ENCODE measurements at places on chromosomes 16 and 17.

DNA sequence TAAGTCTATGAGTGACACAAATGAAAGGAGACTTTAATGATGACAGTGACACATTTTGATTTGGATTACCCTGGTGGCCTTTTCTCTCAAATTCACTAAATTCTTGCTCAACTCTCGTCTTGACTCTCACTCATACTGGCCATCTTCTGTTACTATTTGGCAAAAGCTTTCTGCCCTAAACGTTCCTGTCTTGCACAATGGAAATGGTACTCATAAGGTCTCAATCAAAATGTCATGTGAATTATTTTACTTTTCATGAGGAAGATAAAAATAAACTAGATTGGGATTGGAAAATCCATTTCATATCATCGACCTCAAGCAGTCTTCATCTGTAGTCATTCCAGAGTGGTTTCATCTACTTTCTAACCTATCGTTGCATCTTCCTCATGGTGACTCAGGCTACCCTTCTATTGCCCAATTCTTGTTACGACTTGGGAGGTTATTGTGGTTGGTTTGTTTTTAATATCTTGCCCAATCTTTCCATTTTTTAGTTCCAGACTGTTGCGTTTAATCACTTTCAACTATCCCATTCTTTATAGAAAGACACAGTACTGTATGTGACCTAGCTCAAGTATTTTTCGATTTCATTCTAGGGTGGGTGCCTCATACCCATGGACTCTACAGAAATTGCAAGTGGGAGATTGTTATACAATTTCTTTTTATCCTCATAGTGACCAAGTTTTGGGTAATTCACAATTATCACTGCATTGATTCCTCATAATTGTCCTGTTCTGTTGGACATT, 317.2 kb upstream of the KCNJ16 start:
- H3K27me3 ChIP-seq = no peaks in the 10 kb centered on the region
- H3K27ac ChIP-seq = no peak overlapping the region
- H3K4me1 ChIP-seq = no peaks in the 10 kb centered on the region
- peak; percentile 86 for DNase-seq

DNA sequence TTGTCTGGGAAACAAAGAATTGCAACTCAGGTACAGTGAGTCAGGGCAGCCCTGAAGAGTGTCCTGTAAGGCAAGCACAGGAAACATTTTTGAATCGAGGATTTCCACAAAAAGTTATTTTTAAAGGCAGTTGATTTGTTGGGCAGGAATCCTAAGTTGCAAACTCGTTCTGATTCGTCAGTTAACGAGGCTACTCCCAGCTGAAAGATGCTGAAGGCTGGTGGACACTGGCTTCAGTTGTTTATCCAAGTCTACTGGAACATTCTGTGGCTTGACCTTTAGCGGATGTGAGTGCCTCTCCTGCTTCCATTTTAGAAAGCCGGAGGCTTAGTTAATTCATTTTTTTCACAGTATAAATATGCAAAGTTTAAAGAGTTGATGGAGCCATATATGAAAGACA, 84.2 kb downstream of the KCNJ12 start:
- peak; percentile 59 for DNase-seq
- peaks cover 20% of the 10 kb centered on the region for H3K4me1 ChIP-seq
- H3K27me3 ChIP-seq = no peaks in the 10 kb centered on the region
- no peaks in the 10 kb centered on the region for H3K36me3 ChIP-seq

DNA sequence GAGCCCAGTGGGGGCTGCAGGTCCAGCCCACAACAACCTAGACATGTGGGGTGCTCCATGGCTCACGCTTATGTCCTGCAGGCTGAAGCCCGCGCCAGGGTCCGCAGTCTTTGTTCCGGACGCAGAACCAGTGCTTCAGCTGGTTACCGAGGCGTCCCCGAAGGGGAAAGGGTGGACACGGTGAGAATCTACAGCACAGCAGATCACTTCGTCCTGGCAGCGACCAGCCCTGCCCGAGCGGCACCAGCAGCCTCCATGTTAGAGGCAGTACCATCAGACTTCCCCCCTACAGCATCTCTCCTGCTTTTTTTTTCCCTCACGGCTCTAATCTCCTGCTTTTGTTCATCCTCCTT, 1736.4 kb downstream of the TP53TG3F start:
- H3K27ac ChIP-seq = no peak overlapping the region
- no peaks in the 10 kb centered on the region for H3K36me3 ChIP-seq
- H3K4me1 ChIP-seq = no peaks in the 10 kb centered on the region
- DNase-seq = no peak
- no peaks in the 10 kb centered on the region for H3K27me3 ChIP-seq
- no peak overlapping the region for H3K4me3 ChIP-seq

DNA sequence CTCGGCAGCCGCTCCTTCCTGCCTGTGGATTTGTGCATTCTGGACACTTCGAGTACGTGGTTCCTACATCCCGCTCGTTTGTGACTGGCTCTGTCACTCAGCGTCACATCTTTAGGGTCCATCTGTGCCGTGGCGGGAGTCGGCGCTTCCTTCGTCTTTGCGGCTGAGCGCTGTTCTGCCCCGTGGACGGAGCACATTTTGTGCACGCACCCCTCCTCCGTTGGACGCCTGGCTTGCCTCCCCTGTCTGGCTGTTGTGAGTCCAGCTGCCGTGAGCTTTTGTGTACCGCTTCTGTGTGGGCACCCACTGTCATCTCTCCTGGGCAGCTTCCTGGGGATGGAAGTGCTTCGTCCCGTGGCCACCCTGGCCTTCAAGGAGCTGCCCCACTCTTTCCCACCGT, 6.4 kb downstream of the ZNF469 start:
- no peak overlapping the region for H3K27ac ChIP-seq
- no peak overlapping the region for H3K4me3 ChIP-seq
- no peak for DNase-seq
- H3K36me3 ChIP-seq = no peaks in the 10 kb centered on the region
- H3K27me3 ChIP-seq = peaks cover 92% of the 10 kb centered on the region

GRCh38 chr17:34616148-34616547, 36.8 kb downstream of the TMEM132E start:
- H3K27ac ChIP-seq = no peak overlapping the region
- H3K36me3 ChIP-seq = no peaks in the 10 kb centered on the region
- peaks cover 24% of the 10 kb centered on the region for H3K4me1 ChIP-seq

DNA sequence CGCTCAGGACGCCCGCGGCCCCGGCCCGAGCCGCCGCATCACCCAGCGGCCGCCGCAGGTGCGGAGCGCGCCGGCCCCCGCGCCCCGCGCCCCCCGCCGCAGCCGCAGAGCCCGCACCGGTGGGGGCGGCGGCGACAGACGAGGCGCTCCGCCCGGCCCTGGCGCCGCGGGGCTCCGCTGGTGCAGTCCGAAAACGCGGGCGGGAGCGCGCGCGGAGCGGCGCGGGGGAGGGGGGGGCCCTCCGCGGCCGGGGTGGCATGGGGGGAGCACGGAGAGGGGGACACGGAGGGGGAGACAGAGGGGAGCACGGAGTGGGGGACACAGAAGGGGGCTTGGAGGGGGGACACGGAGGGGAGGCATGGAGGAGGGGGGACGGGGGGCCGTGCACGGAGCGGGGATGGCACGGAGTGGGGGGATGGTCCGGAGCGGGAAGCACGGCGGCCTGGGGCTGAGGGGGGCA, at the start of gene AATK:
Gene AATK, minus strand, starts transcription at position 189 of the 460 bp plus-strand sequence. CDS start 229 bp downstream, outside the sequence.
- H3K4me1 ChIP-seq = peaks cover 10% of the 10 kb centered on the region
- H3K4me3 ChIP-seq = peak within 1 kb of the TSS; percentile 32

- no peak overlapping the region for H3K4me3 ChIP-seq
- no peak for DNase-seq
- no peaks in the 10 kb centered on the region for H3K27me3 ChIP-seq
- H3K4me1 ChIP-seq = no peaks in the 10 kb centered on the region
Measured at GRCh38 chr17:47686276-47686635, 7.7 kb upstream of the TBKBP1 start.

DNA sequence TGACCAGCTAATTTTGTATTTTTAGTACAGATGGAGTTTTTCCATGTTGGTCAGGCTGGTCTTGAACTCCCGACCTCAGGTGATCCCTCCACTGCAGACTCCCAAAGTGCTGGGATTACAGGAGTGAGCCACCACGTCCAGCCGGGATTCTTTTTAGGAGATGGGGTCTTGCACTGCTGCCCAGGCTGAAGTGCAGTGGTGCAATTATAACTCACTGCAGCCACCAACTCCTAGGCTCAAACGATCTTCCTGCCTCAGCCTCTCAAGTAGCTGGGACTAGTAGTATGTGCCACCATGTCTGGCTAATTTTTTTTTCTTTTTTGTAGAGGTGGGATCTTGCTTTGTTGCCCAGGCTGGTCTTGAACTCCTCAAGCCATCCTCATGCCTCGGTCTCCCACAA, 56.4 kb upstream of the MGAT5B start:
- no peak overlapping the region for H3K4me3 ChIP-seq
- H3K36me3 ChIP-seq = no peaks in the 10 kb centered on the region
- no peaks in the 10 kb centered on the region for H3K27me3 ChIP-seq
- H3K27ac ChIP-seq = no peak overlapping the region
- no peaks in the 10 kb centered on the region for H3K4me1 ChIP-seq
- no peak for DNase-seq

DNA sequence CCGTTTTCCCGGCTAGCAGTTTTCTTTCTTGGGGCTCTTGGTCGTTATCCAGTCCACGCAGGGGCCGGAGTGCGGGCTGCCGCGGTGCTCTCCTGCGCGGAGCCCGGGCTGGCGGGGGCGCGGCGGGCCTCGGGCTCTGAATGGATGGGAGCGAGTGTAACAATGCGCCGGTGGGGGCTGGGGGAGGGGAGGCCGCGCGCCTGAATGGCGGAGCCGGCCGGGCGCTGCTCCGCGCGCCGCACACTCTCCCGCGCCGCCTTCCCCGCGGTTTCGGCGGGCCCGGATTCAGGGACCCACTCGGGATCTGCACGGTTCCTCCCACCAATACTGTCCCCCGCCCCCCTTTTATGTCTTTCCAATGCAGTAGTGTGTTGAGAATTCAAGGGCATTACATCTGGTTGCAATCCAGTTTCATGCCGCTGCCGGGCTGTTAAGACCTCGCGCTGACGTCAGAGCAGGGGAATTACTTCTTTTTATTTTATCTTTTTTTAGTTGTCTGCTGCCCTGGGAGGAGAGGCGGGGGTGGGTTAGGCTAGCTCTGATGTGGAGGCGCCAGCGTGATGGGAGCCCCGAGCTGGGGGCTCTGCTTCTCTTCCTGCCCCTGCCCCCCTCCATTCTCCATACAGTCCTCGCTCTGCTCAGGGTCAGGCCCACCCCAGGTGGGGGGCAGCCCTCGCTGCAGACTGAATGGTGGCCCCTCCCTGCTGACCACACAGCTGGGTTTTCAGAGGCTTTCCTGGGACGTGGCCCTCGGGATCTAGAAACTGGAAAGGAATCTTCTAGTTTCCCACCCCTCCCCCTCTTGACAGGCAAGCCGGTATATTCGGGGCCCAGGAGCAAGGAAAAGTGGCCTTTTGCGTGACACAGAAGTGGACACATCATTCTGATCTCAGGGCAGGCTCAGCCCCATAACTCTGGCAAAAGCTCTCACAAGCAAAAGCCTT, 1.8 kb downstream of the RAI1 start:
- peaks cover 21% of the 10 kb centered on the region for H3K27me3 ChIP-seq
- H3K4me1 ChIP-seq = peaks cover 8% of the 10 kb centered on the region
- no peaks in the 10 kb centered on the region for H3K36me3 ChIP-seq

DNA sequence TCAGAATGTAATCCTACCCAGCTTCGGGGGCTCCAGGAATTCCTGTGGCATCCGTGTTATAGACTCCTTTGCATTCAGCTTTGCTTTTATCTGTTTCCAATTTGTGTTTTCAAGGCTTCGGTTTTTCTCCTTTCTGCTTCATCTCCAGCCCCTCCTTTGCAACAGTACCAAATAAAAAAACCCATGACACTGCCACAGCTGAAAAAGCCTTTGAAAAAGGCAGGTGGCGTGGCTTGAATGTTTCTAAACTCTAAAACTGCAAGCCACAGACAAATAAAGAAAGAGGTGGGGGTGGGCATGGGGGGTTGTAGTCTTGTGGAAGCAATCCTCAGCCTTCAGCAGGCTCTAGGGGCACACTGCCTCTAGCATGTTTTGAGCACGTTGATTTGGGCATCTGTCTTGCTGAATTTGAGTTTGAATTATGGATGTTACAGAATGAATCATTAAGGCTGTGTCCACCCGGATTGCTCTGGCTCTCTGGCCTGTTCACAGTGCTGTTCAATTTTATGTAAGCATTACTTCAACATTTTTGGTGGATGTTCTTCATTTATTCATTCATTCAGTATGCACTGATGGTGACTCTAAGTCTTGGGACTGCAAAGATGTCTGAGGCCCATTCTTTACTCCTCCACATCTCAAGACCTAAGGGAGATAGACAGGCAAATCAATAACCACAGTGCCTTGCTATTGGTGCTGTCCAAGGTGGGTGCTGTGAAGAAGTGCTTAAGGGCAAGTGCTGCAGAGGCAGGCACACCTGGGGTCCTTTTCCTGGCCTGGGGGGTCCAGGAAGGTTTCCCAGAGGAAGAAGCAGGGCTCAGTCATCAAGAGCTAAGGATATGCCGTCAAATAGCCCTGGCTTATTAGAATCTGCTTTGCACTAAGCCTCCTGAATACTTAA, 77.4 kb downstream of the CDH13 start:
- H3K4me3 ChIP-seq = no peak overlapping the region
- DNase-seq = no peak
- peaks cover 7% of the 10 kb centered on the region for H3K4me1 ChIP-seq
- no peaks in the 10 kb centered on the region for H3K36me3 ChIP-seq

DNA sequence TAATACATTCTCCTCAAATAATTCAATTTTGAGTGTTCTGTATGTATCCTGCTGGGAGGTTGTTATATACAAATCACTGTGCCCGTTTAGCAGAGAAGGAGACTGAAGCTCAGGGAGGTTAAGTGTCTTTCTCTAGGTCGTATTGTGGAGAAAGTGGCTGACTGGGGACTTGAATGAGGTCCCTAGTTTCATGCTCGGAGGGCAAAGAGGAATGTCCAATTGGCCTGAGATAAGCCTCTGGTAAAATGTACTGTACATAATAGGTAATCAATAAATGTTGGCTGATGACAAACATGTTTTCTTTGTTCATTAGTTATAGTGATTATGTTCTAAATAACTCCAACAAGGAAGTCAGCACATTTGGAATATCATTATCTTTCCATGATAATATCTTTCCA, 442.6 kb downstream of the UTP18 start:
- no peaks in the 10 kb centered on the region for H3K36me3 ChIP-seq
- H3K27ac ChIP-seq = no peak overlapping the region
- no peaks in the 10 kb centered on the region for H3K27me3 ChIP-seq
- H3K4me3 ChIP-seq = no peak overlapping the region
- DNase-seq = no peak
- H3K4me1 ChIP-seq = no peaks in the 10 kb centered on the region

GRCh38 chr17:51255673-51256072, 4.2 kb downstream of the MBTD1 start:
- DNase-seq = no peak
- no peak overlapping the region for H3K4me3 ChIP-seq
- no peaks in the 10 kb centered on the region for H3K27me3 ChIP-seq
- H3K27ac ChIP-seq = no peak overlapping the region
- peaks cover 23% of the 10 kb centered on the region for H3K4me1 ChIP-seq
- H3K36me3 ChIP-seq = peaks cover 6% of the 10 kb centered on the region

GRCh38 chr16:50314665-50315064, 48.3 kb downstream of the ADCY7 start:
- peaks cover 33% of the 10 kb centered on the region for H3K36me3 ChIP-seq
- peak overlapping the region; percentile 64 for H3K27ac ChIP-seq
- peaks cover 13% of the 10 kb centered on the region for H3K4me1 ChIP-seq
- no peak overlapping the region for H3K4me3 ChIP-seq
- no peaks in the 10 kb centered on the region for H3K27me3 ChIP-seq
- DNase-seq = no peak
